Stimulated activated CD4-positive, alpha-beta T cell treated with anti-CD3 and anti-CD28 coated beads, Interleukin-1b, Interleukin-23, amount 100 ng/mL, for 48 hours (primary cell): ENCODE measurements at places on chromosomes 6 and 20.

- no peak for DNase-seq
Measured at GRCh38 chr20:23666189-23666588, 22.6 kb downstream of the CST4 start.

GRCh38 chr6:149503872-149504271 is 19.1 kb upstream of the ZC3H12D start:
- DNase-seq: no peak

GRCh38 chr6:28490205-28490890 is 25.2 kb downstream of the GPX6 start:
- peak; percentile 18 for DNase-seq

GRCh38 chr20:32445539-32446273 is 87.6 kb downstream of the ASXL1 start:
- DNase-seq: no peak

GRCh38 chr6:123519189-123519505 is 117.6 kb downstream of the TRDN start:
- DNase-seq: no peak

- DNase-seq: peak; percentile 17
Measured at GRCh38 chr20:59598625-59599310, 5.6 kb upstream of the PHACTR3 start.

DNA sequence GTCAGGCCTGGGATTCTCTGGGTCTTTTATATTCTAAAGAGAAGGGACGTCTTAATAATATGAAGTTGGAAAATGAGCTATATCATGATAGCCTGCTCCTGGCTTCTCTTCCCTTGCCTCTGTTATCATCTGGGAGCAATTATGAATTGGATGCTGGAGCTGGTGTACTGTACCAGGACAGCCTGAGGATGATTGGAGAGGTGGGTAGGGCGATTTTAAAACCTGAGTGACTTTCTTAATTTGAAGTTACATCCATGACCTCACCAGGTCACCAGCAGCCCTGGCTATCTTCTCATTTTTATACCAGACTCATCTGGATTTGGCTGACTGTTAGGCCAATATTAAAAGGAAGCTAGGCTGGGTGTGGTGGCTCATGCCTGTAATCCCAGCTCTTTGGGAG is 317.6 kb downstream of the CLIC5 start:
- no peak for DNase-seq

DNA sequence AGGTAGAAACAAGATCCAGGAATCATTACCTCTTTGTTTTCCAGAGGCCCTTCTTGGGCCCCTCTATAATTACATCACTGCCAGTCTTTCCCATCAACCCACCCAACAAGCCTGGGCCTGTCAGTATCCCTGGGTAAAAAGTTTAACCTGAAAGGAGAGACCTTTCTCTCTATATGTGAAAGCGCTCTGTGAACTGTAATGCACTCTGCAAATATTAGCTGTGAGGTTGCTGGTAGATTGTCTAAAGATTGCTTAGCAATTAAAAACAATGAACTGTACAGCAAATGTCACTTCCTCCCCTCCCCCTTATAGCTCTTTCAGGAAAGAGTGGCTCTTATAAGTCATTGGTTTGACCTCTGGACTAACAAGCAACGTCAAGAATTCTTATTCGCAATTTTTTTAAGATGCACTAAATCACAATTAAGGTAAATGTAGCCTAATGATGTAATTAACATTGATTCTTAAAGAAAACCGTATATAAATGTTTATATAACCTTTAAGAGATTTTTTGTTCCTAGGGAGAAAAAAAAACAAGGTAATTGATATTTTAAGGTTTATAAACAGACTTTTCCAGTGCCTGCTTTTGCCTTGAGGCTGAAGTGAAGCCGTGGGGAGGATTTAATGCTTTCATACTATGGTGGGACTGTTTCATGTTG is 18.4 kb downstream of the ECT2L start:
- no peak for DNase-seq

DNA sequence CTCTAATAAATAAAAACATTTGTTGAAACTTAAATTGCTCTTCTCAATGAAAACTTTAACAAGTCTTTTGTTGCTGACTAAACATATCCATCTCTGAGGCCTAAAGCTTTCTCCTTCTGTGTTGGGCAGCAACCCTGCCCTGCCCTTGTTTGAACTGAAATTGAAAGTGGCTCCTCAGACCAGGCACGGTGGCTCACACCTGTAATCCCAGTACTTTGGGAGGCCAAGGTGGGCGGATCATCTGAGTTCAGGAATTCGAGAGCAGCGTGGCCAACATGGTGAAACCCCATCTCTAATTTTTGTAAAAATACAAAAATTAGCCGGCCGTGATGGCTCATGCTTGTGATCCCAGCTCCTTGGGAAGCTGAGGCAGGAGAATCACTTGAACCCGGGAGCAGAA is 29.2 kb upstream of the GNRH2 start:
- DNase-seq: peak; percentile 55

GRCh38 chr6:33983721-33984465 is 162.0 kb downstream of the GRM4 start:
- DNase-seq: no peak

DNA sequence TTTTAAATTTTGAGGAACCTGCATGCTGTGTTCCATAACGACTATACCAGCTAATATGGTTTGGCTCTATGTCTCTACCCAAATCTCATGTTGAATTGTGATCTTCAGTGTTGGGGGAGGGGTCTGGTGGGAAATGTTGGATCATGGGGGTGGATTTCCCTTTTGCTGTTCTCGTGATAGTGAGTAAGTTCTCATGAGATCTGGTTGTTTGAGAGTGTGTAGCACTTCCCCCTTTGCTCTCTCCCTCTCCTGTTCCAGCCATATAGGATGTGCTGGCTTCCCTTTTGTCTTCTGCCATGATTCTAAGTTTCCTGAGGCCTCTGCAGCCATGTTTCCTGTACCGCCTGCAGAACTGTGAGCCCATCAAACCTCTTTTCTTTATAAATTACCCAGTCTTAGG is 61.8 kb upstream of the NEDD9 start:
- no peak for DNase-seq

DNA sequence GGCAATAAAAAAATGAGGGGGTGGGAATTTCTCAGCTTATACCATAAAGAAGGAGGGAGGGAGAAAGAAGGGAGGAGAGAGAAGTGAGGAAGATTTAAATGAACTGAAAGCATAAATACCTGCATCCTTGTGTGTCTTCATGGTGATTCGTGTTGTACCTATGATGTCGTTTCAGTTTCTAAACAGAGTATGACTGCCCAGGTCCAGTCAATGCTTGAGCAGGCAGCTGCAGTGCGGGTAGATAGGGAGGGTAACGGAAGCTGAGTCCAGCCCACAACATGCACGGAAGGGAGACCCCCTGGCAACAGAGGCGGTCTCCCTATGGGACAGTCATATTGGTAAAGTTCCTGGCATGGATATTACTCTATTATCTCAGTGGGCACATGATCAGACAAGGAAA is 184.5 kb downstream of the KIF16B start:
- no peak for DNase-seq

GRCh38 chr6:4856785-4857184 is 80.6 kb downstream of the CDYL start:
- DNase-seq: no peak

GRCh38 chr20:23435626-23436539 is 3.6 kb upstream of the CSTL1 start:
- DNase-seq: no peak

- DNase-seq: peak; percentile 60
Measured at GRCh38 chr6:136037242-136037875, 185.9 kb downstream of the PDE7B start.

GRCh38 chr6:41546475-41546865 is 289 bp downstream of the FOXP4 start:
- DNase-seq: peak; percentile 31

- DNase-seq: no peak
Measured at GRCh38 chr6:39256294-39256940, 27.1 kb upstream of the KCNK5 start.

DNA sequence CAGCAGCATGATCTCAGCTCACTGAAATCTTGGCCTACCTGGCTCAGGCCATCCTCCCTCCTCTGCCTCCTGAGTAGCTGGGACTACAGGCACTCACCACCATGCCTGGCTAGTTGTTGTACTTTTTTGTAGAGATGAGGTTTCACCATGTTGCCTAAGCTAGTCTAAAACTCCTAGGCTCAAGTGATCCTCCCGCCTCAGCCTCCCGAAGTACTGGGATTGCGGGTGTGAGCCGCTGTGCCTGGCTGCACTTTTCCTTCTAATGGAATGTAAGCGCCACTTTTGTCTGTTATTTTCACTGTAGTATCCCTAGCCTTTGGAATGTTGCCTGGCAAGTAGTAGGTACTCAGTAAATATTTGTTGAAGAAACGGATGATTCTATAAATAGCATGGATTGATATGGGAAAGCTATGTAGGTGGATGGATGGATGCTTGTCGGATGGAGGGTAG is 10.4 kb upstream of the TRIB3 start:
- DNase-seq: no peak

DNA sequence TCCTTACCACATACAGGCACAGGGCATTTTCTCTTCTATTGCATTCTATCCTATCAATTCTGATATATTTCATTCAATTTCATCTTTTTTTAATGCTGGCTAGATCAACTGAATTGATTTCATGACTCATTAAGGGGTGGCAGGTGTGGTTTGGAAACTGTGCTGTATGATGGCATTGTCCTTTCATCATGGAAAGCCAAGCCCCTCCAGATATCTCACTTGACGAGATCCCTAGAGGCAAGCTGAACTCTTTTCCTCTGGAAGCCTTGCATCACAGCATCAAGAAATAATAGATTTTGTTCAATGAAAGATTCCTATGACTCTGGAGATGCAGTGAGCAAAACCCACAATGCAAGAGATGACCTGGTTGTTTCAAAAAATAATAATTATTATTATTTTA is 401.2 kb downstream of the PREX1 start:
- DNase-seq: no peak

DNA sequence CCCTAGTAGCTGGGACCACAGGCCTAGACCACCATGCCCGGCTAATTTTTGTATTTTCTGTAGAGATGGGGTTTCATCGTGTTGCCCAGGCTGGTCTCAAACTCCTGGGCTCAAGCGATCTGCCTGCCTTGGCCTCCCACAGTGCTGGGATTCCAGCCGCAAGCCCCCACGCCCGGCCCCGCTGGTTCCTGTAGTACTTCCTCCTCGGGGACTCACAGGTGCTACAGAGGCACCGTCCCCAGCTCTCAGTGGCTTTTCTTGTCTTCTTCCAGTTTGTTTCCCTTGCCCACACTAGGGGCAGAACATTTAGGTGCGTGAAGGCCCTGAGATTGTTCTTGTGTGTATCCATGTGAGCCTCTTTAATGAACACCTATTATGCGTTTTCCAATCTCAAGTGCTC is 773 bp upstream of the ZBP1 start:
- DNase-seq: no peak

DNA sequence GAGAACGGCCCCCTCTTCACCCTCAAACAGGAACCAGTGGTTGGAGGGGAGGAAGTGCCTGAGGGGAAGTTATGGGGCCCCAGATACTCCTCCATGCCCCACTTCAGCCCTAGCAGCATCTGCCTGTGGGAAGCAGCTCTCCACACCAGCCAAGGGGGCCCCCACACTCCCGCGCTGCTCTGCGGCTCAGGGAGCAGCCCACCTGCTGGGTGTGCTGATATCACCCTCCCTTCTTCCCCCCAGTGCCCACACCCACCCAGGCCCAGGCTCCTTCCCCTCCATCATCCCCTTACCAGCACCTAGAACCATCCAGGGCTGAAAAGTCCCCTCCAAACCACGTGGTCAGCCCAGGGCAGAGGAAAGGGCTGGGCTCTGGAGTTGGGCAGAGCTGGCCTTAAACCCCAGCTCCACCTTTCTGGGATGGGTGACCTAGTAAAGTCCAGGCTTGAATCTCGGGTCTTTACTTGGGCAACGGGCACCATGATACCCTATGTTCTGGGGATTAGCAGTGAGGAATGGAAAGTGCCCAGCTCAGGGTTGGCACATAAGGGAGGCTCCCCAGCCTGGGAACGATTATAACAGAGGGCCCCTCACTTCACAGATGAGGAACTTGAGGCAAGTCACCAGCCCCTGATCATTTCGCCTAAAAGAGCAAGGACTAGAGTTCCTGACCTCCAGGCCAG is 663 bp downstream of the LST1 start:
- no peak for DNase-seq

DNA sequence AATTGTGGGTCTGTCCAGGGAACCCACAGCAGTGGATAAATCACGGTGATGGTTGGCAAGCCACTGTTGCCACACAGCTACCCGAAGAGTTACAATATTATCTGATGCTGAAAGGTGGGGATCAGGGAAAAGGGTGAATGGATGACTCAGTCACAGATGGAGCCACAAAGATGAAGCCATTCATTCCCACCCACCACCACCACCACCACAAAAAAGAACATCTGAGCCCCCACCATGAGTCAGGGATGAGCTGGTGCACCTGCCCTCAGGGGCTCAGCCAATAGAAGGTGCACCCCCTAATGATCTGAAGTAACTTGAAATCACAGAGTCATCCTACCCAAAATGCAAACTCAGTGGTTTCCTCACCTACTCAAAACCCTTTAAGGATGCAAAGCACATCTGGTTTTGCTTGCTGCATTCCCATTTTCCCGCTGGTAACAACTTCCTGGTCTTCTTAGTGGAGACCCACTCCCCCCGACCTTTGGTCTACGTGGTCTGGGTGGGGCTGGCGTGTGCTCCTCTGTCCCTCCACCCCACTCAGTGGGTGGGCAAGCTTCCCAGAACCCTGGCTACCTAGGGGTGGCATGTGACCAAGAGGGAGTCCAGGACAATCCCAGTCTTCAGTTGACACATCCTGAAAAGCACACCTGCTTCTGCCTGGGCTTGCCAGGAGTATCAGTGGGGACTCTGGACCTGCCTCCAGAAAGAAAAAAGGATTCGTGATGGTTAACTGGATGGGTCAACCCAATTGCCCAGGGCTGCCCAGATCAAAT is 125.5 kb downstream of the ANKRD60 start:
- peak; percentile 74 for DNase-seq

DNA sequence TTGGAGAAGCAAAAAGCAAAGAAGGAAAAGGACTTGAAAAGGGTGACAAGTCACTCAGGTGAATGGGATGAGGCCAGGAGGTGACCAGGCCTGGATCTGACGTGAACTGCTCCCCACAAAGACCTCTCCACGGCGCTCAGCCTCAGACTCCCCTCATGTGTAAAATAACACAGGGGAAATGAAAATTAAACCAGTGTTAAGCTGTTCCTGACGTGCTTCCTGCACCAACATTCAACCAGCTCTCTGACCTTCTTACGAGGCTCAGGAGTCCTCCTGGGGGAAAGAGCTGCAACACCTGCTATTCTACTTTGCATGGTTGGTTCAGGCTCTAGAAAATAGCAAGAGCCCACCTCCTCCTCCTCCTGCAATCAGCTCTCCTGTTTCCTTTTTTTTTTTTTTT is 256.7 kb downstream of the ATXN1 start:
- DNase-seq: no peak

- no peak for DNase-seq
Measured at GRCh38 chr6:141482796-141483597, 649.7 kb upstream of the GJE1 start.

- DNase-seq: no peak
Measured at GRCh38 chr20:8509809-8510208, 377.7 kb downstream of the PLCB1 start.

- DNase-seq: no peak
Measured at GRCh38 chr6:111269401-111269970, 182.2 kb downstream of the SLC16A10 start.
